ENCODE measurements at places on chromosomes 2 and 18.

DNA sequence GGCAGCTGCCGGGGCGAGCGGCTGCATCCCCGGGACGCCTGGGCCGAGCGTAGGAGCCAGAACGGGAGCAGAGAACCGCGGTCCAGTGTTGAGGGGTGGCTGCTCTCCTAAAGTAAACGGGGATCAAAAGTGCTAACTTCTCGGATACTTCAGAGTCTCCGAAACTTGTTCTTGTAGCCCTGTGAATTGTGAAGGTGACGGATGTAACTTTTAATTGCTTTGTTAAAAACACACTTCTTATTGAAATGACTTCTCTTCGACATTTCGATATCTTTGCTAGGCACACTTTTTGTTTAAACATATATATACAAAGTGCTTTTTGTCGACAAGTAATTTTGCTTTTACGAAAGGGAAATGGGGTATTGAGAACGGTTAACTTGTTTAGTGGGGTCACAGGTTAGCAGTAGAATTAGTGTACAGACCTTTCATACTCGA lies 540 bp downstream of the ATP9B start:
- DNase-seq = no peak

GRCh38 chr2:35973132-35973736 lies 382.3 kb upstream of the CRIM1 start:
- no peak for DNase-seq

GRCh38 chr2:127076924-127077323 lies 30.0 kb downstream of the BIN1 start:
- DNase-seq = no peak

DNA sequence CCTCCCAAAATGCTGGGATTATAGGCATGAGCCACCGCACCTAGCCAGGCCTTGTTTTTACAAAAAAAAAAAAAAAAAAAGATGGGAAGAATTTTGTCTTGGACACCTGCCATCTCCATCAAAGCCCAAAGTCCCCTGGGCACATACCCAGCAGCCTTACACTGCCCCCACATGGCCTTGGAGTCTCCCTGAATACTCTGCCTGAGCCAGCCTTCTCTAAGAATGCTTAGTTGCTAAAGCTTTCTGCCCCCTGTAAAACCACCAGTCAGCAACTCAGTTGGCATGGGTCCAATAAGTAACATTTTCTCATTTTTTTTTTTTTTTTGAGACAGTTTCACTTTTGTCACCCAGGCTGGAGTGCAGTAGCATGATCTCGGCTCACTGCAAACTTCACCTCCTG lies 40.6 kb downstream of the SPC25 start:
- no peak for DNase-seq

DNA sequence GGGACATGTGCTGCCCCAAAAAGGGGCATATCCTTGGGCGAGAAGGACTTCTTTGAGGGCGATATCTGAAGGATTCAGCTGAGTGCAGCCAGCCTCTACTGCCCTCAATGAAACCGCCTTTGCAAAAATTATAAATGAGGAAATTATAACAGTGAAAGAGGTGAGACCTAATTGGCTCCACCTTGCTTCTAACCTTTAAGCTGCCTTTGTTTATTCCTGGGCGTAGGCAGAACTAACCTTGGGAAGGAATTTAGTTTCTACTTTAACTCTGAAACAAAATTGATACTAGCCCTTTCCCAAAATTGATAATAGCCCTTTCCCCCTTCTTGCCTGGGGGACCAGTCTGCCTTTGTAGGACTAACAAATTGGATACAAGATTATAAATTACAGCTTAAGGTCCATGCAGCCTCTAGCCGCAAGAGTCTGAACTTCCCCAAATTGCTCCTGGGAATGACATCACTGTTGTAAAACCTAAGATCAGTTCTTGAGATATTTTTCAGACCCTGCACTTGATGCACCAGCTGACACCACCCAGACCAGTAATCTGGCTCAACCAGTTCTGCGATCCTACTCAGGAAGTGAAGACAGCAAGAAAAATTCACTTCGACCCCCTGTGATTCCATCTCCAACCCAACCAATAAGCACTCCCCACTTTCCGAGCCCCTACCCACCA lies 36.0 kb upstream of the ASAP2 start:
- DNase-seq = no peak

DNA sequence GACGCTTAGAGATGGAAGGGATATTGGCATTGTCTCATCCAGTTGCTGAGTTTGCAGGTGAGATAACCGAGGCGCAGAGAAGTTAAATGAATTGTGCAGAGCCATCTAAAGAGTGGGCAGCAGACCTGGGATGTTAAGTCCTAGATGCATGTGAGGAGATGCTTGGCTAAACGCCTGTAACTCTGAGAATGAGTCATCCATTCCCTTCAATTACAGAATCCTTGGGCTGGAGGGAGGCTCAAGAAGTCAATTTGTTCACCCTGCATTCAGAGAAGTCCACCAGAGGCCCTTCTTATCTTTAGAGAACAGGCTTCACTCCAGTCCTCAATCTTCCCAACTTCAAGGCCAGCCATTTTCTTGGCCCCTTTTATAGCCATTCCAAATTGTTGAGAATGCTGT lies 1.6 kb downstream of the EHD3 start:
- no peak for DNase-seq

GRCh38 chr2:56502616-56503015 lies 318.8 kb downstream of the CCDC85A start:
- DNase-seq = no peak

GRCh38 chr2:193883820-193884219 lies 1689.1 kb upstream of the TMEFF2 start:
- no peak for DNase-seq
